ENCODE measurements at places on chromosomes 7 and 10.

DNA sequence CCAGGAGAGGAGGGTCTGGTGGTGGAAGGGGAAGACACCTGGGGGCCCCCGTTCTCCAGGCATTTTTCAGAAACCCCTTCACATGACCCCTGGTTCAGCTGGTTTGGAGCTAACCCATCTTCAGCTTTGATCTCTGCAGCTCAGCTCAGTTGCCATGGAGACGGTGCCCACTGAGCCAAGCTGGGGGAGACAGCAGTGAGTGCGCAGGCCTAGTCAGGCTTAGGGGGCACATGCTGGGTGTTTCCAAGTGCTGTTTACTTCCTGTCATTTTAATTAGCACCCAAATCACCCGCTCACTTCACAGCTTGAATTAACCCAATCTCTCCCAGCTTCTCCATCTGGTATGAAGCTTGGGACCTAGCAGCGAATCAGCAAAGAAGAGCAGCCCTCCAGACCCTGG is 9.0 kb downstream of the SPOCK2 start:
- no peak for DNase-seq

DNA sequence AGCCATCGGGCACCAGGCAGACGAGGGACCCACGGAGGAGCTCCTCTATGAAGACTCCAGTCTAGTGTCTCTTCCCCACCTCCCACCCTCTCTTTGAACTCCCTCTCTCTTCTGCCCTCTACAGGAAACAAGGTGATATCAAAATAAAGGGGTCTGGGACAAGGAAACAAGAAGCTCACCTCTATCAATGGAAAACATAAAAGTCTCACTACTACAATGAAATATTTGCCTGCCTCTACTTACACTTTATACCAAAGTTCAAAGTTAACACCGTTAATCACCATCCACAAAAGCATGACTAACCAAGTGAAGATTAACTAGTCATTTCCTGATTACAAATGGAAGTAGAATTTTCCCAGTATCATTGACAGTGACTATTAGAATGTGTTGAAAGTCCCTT is 82.2 kb downstream of the PARD3 start:
- DNase-seq = peak; percentile 54

- DNase-seq = peak; percentile 98
Observed at GRCh38 chr10:99532687-99533495, at the start of gene NKX2-3. Gene NKX2-3 (plus strand): TSS chr10:99532942. CDS start chr10:99533132, 190 bp downstream.

- peak; percentile 62 for DNase-seq
Observed at GRCh38 chr7:95470452-95470851, 15.3 kb upstream of the ASB4 start.

DNA sequence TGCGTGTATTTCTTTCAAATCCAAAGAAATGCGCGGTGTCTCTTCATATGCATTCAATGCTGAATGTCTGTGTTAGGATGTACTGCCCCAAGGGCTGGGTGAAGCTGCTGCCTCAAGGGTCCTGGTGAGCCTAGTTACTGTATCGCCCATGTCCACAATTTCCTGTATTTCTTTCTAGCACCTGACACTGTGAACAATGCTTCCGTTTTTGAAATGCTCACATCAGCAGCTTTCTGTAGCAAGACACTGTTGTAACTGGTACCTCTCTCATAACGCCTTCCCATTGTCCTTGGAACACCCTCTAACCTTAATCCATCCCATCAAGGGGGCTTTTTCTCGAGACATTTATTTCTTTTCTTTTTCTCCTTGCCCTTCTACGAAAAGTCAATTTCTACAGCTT is 25.1 kb downstream of the NRP1 start:
- peak; percentile 35 for DNase-seq

DNA sequence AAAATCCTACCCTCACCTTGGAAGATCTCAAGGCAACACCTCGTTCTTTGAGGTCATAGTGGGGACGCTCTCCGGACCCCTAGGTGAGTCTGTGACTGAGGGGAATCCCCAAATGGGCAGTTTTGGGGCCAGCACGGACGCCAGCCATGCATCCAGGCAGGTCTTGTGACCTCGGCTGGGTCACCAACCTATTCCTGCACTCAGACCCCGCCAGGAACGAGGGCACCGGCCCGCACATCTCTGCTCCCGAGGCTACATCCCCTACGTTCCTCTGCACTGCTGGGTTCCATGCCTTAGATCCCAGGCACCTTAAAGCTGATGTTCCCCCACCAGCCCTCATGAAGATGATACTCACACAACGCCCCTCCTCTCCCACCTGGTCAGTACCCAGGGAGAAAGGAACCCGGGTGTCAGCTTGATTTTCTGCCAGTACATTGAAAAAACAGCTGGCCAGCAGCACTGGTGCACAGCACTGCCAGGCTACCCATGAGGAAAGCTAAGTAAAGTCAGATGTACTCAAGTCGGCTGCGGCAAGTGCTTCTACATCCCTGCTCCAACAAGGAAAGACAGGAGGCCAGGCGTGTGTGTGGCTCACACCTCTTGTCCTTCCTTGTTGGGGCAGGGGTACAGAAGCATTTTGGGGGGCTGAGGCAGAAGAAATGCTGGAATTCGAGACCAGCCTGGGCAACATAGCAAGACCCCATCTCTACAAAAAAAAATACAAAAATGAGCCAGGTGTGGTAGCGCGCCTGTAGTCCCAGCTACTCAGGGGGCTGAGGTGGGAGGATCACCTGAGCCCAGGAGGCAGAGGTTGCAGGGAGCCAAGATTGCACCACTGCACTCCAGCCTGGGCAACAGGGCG is 48.1 kb downstream of the DIP2C start:
- no peak for DNase-seq

- DNase-seq = no peak
Observed at GRCh38 chr10:5943536-5943935, 33.8 kb downstream of the IL15RA start.

DNA sequence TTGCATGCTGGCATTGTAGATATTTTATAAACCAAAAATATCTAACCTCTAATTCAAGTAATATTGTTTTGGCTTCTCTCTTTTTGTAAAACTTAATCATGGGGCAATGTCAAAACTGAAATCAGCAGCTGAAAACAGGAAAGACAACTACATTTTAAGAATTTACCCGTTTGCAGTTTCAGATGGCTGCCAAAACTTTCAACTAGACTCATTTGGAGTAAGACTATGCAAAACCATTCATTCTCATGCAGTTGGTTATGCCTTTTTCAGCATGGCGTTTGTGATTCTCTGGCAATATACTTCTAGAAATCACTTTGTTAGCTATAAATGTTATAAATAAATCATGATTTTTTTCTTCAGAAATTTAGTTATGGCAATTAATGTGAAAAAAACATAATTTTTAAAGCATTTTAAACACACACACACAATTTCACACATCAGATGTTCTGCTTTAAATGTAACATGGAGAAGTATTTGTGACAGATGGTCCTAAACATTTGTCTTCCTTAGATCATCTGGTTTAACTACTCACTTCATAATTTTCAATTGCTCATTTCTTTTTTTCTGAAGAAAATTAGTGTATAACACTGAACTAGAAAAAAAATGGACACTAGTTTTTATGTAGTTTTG is 116.4 kb downstream of the ITGB8 start:
- DNase-seq = no peak

DNA sequence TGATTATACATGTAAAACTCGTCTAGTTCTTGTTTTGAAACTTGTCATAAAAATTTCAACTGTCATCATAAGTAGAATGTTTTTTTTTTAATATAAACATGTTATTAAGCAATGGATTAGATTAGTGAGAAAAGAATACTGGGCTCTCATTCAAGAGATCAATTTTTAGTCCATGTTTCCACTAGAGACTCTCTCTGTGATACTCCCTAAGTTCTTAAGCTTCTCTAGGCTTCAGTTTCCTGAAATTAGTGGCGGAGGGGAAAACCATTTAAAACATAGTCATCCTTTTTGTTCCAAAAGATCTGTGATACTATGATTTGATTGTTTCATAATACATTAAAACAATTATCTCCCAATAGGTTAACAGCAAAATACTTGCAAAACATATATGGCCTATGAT is 142.2 kb downstream of the AGMO start:
- no peak for DNase-seq

- peak; percentile 86 for DNase-seq
Observed at GRCh38 chr10:25080880-25081581, 64.6 kb downstream of the THNSL1 start.

DNA sequence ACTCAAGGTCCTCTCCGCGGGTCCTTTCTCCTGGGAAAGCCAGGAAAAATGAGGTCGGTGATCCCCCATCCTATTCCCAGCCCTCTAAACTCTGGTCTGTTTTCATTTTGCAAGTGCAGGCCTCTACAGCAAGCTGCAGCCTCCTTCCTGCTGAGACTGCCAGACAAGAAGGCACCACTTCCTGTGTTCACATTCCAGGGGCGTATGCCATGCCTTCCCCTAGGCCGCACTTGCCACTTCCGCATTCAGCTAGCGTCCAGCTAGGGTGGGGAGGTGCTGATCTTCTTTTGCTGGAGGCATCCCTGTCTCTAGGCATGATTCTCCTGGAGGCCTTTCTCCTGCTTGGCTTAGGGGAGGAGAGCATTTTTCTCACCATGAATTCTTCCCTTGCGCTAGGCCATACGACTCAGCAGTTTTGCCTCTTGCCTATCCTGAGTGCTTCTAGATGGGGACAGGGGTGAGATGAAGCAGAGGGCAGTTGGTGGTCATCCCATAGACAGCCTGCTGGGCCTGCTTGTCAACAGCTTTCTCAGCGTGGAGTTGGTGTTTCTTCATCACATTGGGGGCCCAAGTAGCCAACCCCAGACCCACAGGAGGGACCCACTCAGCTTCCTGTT is 328.9 kb downstream of the RPS24 start:
- DNase-seq = peak; percentile 84

DNA sequence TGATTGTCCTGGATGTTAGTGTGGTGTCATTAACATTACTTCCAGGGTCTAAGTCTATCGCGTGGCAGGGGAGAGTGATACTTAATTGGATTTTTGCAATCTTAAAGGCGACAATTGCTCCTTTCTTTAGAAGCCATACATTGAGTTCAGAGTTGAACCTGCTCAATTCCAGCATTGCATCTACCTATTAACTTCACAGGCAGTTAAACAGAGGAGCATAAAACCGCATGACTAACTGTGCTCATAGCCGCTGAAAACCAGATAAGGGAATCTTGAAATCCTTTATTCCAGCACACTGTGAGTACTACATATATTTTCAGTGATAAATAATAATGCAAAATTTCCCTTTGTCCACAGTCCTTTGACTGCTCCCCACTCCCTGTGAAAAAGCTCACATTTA is 255.3 kb downstream of the STK31 start:
- DNase-seq = no peak

DNA sequence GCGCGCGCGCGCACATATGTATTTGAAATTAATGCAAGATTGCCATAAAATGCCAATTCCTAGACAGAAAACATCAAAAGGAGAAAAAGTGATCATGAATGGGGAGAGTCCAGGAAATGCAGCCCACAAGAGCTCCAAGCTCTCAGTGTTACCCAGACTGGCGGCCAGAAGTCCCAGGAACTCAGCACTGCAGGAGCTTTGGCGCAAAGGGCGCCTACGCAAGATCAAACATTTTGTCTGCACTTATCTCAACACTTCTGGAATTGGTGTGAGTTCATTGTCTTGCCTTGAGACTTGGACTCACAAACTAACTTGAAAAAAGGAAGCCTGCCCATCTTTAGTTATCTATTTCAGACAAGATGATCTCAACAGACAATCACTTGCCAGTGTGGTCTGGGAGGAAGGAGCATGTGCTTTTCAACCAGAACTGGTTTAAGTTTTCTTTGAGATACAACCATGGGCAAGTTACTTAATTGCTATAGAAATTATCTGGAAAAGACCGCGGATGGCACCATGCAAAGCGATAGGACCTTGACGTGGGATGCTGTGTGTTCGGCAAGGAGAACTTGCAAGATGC is 77.2 kb downstream of the KIAA1549 start:
- peak; percentile 48 for DNase-seq

GRCh38 chr7:135180122-135180521 is 9.6 kb upstream of the CYREN start:
- DNase-seq = no peak

DNA sequence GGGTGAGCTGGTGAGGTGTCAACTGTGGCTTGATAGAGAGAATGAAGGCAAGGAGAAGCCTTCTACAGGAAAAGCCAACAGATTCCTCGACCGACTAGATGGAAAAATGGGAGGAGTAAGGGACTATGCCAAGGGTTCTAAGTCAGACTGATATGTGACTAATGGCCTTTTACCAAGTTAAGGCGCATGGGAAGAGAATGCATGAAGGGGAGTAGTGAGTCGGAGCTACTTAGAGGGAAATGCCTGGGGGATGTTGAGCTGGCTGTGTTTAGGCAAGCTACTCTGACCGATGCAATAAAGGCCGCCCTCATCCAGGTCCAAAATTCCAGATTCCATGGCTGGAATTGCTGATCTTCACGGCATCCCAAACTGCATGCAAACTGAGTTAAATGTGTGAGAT is 48.2 kb downstream of the APBB1IP start:
- DNase-seq = no peak

DNA sequence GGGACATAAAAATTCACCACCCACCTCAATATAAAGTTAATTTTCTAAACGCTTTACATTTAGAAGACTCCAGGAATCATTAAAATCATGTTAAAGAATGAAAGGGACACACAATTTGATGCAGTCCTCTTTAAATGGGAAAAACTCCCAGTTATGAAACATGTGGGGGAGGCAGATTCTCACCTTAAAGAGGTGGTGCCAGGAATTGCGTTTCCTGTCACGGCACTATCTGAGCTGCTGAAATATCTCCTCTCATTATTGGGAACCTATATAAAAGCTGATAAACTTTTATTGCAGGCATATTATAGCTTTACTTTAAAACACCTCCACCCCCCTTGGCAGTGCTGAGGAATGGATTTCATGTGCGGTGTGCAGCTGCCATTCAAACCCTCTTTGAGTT is 94.8 kb upstream of the SORCS3 start:
- DNase-seq = no peak

DNA sequence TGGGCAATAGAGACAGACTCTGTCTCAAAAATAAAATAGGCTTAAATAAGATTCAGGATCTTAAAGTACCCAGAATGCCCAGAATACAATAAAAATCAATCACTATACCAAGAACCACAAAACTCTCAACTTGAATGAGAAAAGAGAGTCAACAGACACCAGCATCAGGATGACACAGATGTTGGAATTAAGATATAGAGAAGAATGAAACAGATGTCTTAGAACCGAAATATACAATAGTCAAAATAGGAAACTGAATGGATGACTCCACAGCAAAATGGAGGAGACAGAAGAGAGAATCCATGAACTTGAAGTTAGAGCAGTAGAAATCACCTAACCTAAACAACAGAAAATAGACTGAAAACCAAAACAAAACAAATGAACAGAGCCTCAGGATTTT is 29.6 kb downstream of the POR start:
- no peak for DNase-seq

GRCh38 chr10:132654708-132655661 is 117.4 kb downstream of the INPP5A start:
- peak; percentile 81 for DNase-seq

Data from hematopoietic multipotent progenitor cell treated with erythropoietin and hydrocortisone succinate and interleukin-3 and kit ligand, for 4 days (in vitro differentiated cells).